Karpas-422 (cell line): ENCODE measurements at places on chromosomes 3 and 15. TPM values are rescaled to one million over a fixed set of nuclear protein-coding genes. Genes with fewer than 3 reads are reported as not detected.

- no peaks in the 10 kb centered on the region for H3K36me3 ChIP-seq
- peaks cover 4% of the 10 kb centered on the region; the same call in 1 of the 2 replicates for H3K4me1 ChIP-seq
- H3K27ac ChIP-seq, result no peak overlapping the region
- peak; percentile 78 for DNase-seq
Observed at GRCh38 chr15:101501703-101502373, 12.3 kb upstream of the PCSK6 start.

Gene SIDT1
- total RNA-seq, result 7.5 and 11.3 TPM in 2 replicates

GRCh38 chr3:126186271-126186670 is 5.9 kb upstream of the ALDH1L1 start:
- no peak for DNase-seq
- H3K36me3 ChIP-seq, result no peaks in the 10 kb centered on the region
- no peaks in the 10 kb centered on the region for H3K27me3 ChIP-seq

Gene PLA2G4D
- not detected in 2 replicates for total RNA-seq

GRCh38 chr3:98449606-98450193 is 13.3 kb upstream of the OR5K1 start:
- no peak for DNase-seq
- H3K4me1 ChIP-seq, result no peaks in the 10 kb centered on the region
- H3K36me3 ChIP-seq, result no peaks in the 10 kb centered on the region

- peaks cover 21% of the 10 kb centered on the region; the same call in 1 of the 2 replicates for H3K36me3 ChIP-seq
- H3K27me3 ChIP-seq, result no peaks in the 10 kb centered on the region
- no peak overlapping the region for H3K4me3 ChIP-seq
Observed at GRCh38 chr15:60426870-60427508, 29.2 kb upstream of the ANXA2 start.

GRCh38 chr15:100208921-100209603 is 132.7 kb downstream of the ADAMTS17 start:
- no peaks in the 10 kb centered on the region for H3K4me1 ChIP-seq
- no peak overlapping the region for H3K4me3 ChIP-seq
- no peaks in the 10 kb centered on the region for H3K36me3 ChIP-seq
- no peaks in the 10 kb centered on the region for H3K27me3 ChIP-seq

GRCh38 chr3:121274411-121274810 is 271.4 kb downstream of the POLQ start:
- no peak overlapping the region for H3K27ac ChIP-seq
- H3K4me1 ChIP-seq, result peaks cover 13% of the 10 kb centered on the region
- H3K27me3 ChIP-seq, result peaks cover 2% of the 10 kb centered on the region; the same call in 1 of the 2 replicates
- H3K4me3 ChIP-seq, result no peak overlapping the region
- DNase-seq, result no peak
- H3K36me3 ChIP-seq, result no peaks in the 10 kb centered on the region

Gene SLC15A2
- total RNA-seq, result 5.6 and 17.3 TPM in 2 replicates

DNA sequence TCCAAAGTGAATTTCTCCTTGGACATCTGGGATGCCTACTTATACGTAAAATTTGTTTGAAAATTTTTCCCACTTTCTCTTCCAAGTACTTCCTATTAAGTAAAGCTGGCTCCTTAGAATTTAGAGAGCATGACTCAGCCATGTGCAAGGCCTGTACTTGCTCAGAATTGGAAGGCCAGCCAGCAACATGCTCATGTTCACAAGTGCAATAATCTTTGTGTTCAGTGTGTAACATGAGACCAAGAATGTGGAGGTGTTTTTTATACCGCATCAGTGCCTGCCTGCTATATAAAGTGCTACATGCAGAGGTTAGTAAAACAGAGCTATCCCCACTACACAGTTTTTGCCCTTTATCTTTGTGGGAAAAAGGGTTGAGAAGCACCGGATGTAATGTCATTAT is 151.9 kb upstream of the FEZF2 start:
- no peaks in the 10 kb centered on the region for H3K36me3 ChIP-seq
- H3K4me1 ChIP-seq, result no peaks in the 10 kb centered on the region
- no peak overlapping the region for H3K27ac ChIP-seq
- H3K27me3 ChIP-seq, result no peaks in the 10 kb centered on the region

- no peak for DNase-seq
- H3K4me3 ChIP-seq, result no peak overlapping the region
- no peaks in the 10 kb centered on the region for H3K4me1 ChIP-seq
- no peak overlapping the region for H3K27ac ChIP-seq
Observed at GRCh38 chr3:194323785-194324735, 27.1 kb downstream of the CPN2 start.
